Aortic smooth muscle cell (primary cell): ENCODE measurements at places on chromosomes 13 and 19. TPM values are rescaled to one million over a fixed set of nuclear protein-coding genes. Genes with fewer than 3 reads are reported as not detected.

RAD23A gene
- 68.6 and 83.4 TPM in 2 replicates for total RNA-seq

TLE2 gene
- total RNA-seq = 3.2 and 4.6 TPM in 2 replicates

ZNF554 gene
- 3.0 and 3.3 TPM in 2 replicates for total RNA-seq

IGLON5 gene
- not detected in 2 replicates for total RNA-seq

OR10H2 gene
- not detected in 2 replicates for total RNA-seq

TUBB4A gene
- not detected in 2 replicates for total RNA-seq

CNN1 gene
- total RNA-seq = 0.81 and 1.7 TPM in 2 replicates

MAP4K1 gene
- total RNA-seq = 0.31 TPM in 1 of 2 replicates, not detected in the other

GPR12 gene
- not detected in 2 replicates for total RNA-seq

MIA gene
- total RNA-seq = 0.66 TPM in 1 of 2 replicates, not detected in the other

C5AR1 gene
- under 0.01 and 0.62 TPM in 2 replicates for total RNA-seq

EPS8L1 gene
- 0.53 and 0.75 TPM in 2 replicates for total RNA-seq

SUPT5H gene
- 58.9 and 87.9 TPM in 2 replicates for total RNA-seq

NFIX gene
- total RNA-seq = 85.9 and 137 TPM in 2 replicates

CACNA1A gene
- total RNA-seq = 3.5 and 10.6 TPM in 2 replicates

HNRNPA1L2 gene
- total RNA-seq = 3.8 and 5.1 TPM in 2 replicates

SHISA7 gene
- not detected in 2 replicates for total RNA-seq

ZNF560 gene
- 0.06 and 0.40 TPM in 2 replicates for total RNA-seq

CLEC17A gene
- total RNA-seq = 0.06 and 0.13 TPM in 2 replicates

CYP4F2 gene
- total RNA-seq = not detected in 2 replicates

ZNF682 gene
- total RNA-seq = 1.8 and 2.1 TPM in 2 replicates

KLHL1 gene
- total RNA-seq = not detected in 2 replicates

PDE4A gene
- 2.4 and 3.5 TPM in 2 replicates for total RNA-seq

LILRB3 gene
- total RNA-seq = not detected in 2 replicates

RDH8 gene
- not detected in 2 replicates for total RNA-seq

PLA2G4C gene
- total RNA-seq = 22.1 and 57.8 TPM in 2 replicates

SERTM1 gene
- total RNA-seq = not detected in 2 replicates

TNNI3 gene
- total RNA-seq = not detected in 2 replicates

TSHZ3 gene
- total RNA-seq = 3.3 and 4.2 TPM in 2 replicates

SELENOV gene
- not detected in 2 replicates for total RNA-seq

CEACAM3 gene
- not detected in 2 replicates for total RNA-seq

CGB8 gene
- total RNA-seq = not detected in 2 replicates

LHFPL6 gene
- 59.8 and 87.6 TPM in 2 replicates for total RNA-seq

ZNF432 gene
- total RNA-seq = 7.4 and 9.1 TPM in 2 replicates

ZNF780A gene
- total RNA-seq = 14.1 and 14.3 TPM in 2 replicates

F10 gene
- 5.7 and 5.8 TPM in 2 replicates for total RNA-seq

ZNF625 gene
- 14.0 and 15.3 TPM in 2 replicates for total RNA-seq
